ENCODE measurements at places on chromosomes 12 and 14. TPM values are rescaled to one million over a fixed set of nuclear protein-coding genes. Genes with fewer than 3 reads are reported as not detected.

Gene RNU4-1
- not detected for polyA plus RNA-seq

Gene POTEG
- polyA plus RNA-seq, result not detected

Gene PMCH
- not detected for polyA plus RNA-seq

Gene RERGL
- polyA plus RNA-seq, result not detected
